Ureter (tissue), 1 donor: ENCODE measurements at places on chromosomes 3 and 15. TPM values are rescaled to one million over a fixed set of nuclear protein-coding genes. Genes with fewer than 3 reads are reported as not detected.

DNA sequence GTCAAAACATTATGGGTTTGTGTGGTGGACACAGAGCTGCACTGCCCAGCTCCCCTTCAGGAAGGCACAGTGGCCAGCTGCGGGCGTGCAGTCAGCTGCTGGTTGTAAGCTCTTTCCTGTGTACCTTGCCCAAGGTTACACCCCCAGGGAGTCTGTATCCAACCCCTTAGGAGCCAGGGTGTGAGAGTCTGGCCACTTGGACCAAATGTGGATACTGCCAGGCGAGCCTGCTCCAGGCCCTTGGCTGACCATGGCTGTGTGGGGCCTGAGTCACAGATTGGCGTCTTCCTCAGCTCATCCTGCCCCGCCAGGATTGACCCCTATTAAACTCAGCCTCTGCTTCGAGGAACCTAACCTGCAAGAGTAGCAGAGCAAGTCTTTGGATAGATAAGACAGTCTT lies 56.9 kb downstream of the ABHD5 start:
- no peak for DNase-seq

The CCR2 gene
- total RNA-seq = 1.3 TPM

GRCh38 chr3:181076558-181076957 lies 87.0 kb upstream of the DNAJC19 start:
- no peak for DNase-seq

The SERPINI1 gene
- total RNA-seq = 2.8 TPM

GRCh38 chr15:64807051-64807749 lies 18.2 kb downstream of the PIF1 start:
- DNase-seq = no peak

DNA sequence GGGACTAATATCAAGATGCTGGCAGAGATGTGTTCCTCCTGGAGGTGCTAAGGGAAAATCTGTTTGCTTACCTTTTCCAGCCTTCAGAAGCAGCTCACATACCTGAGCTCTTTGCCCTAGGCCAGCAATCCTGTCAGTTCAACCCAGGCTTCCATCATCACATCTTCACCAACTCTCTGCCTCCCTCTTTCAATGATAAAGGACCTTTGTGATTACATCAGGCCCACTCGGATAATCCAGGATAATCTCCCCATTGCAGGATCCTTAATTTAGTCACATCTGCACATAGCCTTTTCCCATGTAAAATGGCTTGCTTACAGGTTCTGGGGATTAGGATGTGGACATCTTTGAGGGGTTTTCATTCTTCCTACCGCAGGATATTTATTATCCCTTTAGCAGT lies 58.3 kb downstream of the NSUN3 start:
- no peak for DNase-seq
